Progenitor cell of endocrine pancreas (in vitro differentiated cells): ENCODE measurements at places on chromosomes 3 and 15.

DNA sequence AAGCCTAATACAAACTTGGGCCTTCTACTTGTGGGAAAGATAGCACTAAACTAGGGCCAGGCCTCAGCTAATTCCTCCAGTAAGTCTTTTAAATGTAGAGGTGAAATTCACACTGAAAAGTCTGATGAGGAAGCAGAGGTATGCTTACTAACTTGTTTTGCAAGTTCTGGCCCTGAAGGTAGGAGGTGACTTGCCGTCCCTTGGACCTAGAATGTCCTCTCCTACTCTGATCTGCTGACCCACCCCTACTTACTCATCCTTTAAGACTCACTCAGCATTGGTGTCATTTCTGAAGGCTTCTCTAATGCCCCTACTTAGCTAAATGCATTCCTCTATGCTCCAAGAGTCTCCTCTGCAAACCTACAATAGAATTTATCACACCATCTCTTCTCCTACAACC lies 19.4 kb downstream of the RIOX2 start:
- DNase-seq: no peak

GRCh38 chr15:66017792-66018487 lies 148.6 kb downstream of the RAB11A start:
- no peak for DNase-seq

GRCh38 chr15:70539409-70539808 lies 223.9 kb downstream of the UACA start:
- no peak for DNase-seq

GRCh38 chr15:85768595-85769168 lies 26.0 kb downstream of the KLHL25 start:
- no peak for DNase-seq

- DNase-seq: no peak
Observed at GRCh38 chr3:128683957-128684356, 33.3 kb upstream of the RPN1 start.

DNA sequence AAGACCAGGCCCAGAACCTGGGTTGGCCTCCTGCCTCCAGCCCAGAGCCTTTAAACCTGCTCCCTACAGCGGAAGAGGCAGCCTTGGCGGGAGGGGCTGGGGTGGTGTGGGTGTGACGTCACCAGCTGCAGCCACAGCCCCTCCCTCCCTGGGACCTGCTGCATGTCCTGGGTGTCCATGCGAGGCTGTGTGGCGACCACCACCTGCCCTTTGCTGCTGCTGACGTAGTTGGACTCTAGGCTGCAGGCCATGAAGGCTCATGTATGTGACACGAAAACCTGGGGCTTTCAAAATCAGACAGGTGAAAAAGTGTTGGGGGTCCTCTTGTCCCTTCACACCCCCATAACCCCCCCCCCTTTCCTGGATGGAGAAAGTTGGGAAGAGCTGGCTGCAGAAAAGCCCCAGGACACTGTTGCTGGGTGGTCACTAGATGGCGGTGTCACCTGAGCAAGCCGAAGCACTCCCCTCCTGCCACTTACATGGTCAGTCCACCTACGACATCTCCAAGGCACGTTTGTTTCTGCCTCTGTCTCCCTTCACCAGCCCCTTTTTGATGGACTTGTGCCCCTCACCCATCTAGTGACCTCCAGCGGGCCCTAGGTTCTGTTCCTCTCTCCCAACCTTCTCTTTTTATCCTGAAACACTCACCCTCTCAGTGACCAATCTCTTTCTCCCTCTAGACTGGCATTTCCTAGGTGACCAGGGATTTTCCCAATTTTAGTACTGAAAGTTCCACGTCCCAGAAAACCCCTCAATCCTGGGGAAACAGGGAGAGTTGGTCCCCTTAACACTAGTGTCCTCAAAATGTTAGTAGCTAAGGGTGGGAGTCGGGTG lies 35.2 kb downstream of the SLC6A20 start:
- DNase-seq: no peak

DNA sequence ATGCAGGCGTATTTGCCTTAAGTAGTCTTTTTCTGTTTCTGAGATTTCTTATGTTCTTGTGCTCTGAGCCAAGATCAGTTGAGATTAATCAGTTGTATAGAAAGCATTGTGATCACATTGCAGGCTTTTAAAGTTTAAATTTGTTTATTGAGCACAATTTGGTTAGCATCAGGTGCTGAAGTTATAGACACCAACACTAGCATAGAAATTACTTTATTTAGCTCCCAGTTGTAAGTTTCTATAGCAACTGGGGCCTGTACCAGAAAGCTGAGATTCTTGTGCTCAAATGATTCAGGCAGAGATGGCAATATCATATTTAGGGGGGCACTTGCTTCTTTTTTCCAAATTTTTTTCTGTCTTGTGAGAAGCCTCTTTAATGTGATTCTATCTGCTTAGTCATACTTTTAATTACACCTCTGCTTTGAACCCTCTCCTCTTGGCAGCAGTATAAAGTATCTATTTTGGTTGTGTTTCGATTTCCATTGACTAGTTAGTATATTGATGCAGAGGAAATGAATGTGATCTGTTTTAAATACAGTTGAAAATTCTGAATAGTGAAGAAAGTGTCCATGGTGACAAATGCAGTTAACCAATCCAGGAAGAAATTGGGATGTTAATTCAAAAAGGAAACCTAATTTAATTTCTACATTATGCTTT lies 241.7 kb upstream of the GBE1 start:
- no peak for DNase-seq

DNA sequence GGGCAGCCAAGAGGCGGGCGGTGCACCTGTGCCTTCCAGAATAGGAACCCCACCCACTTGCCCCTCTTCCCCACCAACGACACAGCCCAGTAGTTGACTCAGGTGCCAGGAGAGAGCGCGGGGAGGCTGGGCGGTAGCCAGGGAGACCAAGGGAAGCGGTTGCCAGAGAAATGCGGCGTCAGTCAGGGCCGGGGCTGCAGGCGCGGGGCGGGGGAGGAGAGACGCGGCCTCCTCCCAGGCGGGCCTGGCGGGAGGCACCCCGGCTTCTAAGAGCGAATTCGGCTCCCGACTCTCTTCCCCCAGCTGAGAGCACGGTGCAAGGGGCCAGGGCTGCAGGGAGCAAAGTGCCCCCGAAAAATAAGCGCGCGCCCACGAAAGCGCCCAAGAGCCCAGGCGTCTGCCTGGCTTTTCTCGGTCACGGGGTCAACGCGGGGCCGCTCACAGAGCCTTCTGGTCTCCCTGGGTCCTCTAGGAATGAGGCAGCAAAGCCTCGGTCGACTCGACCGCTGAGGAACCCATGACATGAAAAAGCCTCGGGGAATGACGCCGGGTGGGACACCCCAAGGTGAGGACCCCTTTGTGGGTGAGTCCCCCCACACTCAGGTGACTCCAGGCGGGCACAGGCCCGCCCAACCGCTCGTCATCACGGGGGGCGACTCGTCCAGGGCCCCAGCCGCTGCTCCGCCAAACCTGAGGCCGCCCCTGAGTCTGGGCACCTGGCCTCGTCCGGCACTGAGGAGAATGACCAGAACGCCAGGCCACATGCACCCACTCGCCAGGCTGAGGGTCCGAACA lies 716 bp downstream of the CPEB1 start:
- no peak for DNase-seq

DNA sequence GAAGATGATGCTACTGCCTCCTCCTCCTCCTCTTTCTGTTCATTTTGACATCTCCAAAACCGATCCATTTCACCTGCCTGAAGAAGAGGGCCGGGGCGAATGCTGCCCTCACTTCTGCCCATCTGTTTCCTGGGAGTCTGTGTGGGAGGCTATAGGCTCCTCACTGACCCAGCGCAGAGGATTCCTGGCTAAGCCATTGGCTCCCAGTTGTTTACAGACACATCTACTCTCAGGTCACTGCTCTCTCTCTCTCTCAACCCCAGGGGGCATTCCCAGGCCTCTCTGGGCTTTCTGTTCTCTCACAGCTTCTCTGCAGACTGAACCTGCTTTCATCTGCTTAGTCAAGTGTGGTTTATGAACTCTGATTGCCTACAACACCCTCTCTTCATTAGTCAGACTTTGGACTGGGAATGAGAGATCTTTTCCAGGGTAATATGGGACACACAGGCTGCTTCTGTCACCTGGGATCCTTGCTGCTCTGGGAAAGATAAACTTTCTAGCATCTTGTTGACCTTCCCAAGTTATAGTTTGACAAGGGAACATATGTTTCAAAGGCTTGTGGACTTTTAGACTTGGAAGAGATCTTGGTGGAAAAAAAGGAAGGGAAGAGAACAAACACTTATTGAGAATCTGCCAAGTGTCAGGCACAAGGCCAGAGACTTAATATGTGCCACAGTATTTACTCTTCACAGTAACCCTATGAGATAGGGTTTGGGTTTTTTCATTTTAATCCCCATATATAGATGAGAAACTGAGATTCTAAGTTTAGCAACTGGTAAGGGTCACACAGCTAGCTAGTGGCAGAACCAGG lies 30.2 kb upstream of the USP3 start:
- no peak for DNase-seq

GRCh38 chr3:32482693-32483092 lies 20.0 kb downstream of the CMTM6 start:
- no peak for DNase-seq

- no peak for DNase-seq
Observed at GRCh38 chr3:52172262-52172757, 18.1 kb upstream of the POC1A start.

- no peak for DNase-seq
Observed at GRCh38 chr3:127535901-127536829, 54.4 kb downstream of the TPRA1 start.

DNA sequence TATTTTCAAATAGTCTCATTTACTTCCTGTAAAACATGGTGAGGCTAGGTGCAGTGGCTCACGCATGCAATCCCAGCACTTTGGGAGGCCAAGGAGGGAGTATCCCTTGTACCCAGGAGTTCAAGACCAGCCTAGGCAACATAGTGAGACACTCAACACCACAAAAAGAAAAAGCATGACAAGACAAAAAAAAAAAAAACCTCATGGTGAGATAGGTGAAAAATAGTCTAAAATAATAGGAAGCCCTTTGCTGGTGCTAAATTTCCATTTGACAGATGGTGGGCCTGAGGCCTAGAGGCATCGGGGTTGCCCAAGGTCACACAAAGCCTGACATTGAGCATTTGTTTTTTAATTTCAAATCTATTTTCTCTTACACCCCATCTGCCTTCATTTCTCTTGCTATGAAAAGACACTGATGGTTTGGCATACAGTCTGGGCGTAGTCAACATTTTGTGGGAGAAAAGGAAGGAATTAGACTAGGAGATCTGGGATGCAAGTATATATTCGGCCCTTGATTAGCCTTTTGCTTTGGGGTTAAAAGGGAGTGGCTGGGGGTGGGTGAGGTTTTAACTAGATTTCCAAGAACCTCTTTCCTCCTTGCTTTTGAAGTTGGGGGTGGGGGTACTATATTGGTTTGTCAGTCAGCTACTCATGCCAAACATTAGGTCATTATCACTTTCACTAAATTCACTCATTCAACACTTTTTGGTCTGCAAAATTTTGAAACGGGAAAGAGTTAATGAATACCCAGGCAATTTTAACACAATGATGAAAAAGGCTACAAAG lies 11.3 kb downstream of the RAB8B start:
- no peak for DNase-seq

- no peak for DNase-seq
Observed at GRCh38 chr3:71442652-71443042, 140.9 kb downstream of the FOXP1 start.

- no peak for DNase-seq
Observed at GRCh38 chr3:104582092-104582491, 784.6 kb upstream of the ALCAM start.

- no peak for DNase-seq
Observed at GRCh38 chr3:152375546-152375945, 106.8 kb downstream of the MBNL1 start.

DNA sequence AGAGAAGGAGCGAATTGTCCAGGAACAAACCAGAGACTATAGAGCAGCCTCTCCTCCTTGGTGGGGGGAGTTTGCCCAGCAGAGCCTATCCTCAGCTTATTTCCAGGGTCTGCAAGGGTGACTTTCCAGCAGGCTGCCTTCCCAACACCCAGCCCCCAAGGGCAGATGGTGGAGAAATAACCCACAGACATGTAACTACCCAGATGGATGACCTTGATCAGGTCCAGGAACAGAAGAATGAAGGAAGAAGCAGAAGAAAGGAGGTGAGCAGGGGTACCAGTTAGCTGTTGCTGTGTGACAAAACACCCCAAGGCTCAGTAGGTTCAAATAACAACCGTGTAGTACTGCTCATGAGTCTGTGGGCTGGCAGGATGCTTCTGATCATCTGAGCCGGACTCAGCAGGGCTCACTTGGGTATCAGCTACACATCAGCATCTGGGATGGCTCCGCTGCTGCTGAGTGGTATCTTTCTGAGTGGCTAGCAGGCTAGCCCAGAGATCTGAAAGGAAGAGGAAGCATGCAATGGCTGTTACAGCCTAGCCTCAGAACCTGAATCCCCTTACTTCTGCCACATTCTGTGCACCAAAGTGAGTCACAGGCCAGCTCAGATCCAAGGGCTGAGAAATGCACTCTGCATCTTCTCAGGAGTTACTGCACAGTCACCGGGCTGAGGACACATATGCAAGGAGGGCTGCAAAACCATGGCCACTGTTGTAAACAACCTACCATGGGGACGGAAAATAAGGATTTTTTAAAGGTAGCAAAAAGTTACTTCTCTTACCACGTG lies 22.2 kb upstream of the TXNRD3 start:
- DNase-seq: no peak

DNA sequence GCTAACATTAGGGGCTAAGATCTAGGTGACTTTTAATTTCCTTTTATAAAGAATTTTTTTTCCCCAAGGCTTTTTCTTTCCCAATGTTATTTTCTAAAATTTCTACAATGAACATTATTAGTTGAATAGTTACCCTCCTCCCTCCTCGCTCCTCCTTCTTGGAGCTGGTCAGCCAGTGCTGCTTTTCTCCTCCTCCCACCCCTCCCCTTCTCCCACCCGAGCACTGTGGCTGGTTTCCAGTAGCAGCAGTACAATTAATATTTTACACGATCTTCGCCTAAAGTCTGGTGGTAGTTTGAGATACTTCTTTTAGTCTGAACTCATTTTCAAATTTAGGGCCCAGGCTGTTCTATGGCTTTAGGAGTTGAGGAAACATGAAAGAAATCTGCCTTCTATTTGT lies 41.6 kb downstream of the EEFSEC start:
- DNase-seq: no peak

- DNase-seq: no peak
Observed at GRCh38 chr3:195135917-195136316, 135.0 kb downstream of the XXYLT1 start.
